ENCODE measurements at places on chromosomes 13 and 19.

GRCh38 chr13:36673352-36673751 is 468 bp upstream of the SERTM1 start:
- DNase-seq: no peak

- no peak for DNase-seq
Measured at GRCh38 chr19:41861116-41861768, 1.2 kb downstream of the RPS19 start.

DNA sequence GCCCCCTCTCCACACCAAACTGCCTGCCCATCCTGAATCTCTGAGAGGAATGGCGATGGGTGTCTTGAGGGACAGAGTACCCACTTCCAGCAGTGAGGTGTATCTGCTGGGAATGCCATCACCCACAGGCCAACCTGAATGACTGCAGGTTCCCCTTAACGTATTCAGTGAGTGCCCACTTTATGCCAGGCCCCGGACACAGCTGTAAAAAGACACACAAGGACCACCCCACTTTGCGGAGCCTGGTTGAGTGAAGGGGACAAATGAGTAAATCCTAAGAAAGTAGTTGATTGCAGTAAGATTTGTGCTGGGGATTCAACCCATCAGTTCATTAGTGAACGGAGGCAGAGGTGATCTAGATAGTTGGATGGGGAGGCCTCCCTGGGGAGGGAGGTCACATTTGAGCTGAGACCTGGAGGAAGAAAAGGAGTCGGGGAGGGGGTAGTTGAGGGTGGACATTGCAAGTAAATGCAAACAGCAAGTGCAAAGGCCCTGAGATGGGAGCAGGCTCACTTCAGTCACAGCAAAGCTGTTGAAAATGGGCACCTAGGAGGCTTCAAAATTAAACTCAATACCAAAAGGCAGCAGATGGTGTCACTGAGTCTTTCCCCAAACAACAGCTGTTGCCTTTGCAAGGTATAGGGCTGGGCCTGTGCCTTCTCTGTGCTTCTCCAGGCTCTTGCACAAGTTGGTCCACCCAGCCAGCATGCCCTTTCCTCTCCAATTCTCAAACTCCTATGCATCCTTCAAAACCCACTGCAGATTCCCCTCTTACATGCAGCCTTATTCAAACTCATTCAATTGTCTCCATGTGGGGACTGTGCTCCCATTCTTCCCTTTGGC is 4.3 kb downstream of the GDF15 start:
- no peak for DNase-seq

DNA sequence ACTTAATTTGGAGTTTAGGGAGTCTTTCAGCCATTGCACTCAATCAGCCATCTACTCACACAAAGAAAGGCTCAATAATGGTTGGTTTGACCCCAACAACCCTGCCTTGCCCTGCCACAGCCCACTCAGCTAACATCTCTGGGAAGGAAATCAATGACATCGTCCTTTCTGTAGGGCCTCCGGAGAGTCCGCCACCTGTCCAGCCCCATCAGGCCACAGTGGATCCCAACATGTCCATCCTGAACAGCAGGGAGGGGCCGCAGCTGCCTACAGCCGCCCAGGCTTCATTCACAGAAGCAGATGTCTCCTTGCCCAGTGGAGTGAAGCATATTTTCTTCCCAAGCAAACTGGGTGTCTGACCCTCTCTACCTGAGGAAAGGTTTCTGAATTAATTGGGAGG is 4.2 kb upstream of the CDX2 start:
- no peak for DNase-seq

GRCh38 chr13:84129966-84130365 is 247.7 kb upstream of the SLITRK1 start:
- no peak for DNase-seq

DNA sequence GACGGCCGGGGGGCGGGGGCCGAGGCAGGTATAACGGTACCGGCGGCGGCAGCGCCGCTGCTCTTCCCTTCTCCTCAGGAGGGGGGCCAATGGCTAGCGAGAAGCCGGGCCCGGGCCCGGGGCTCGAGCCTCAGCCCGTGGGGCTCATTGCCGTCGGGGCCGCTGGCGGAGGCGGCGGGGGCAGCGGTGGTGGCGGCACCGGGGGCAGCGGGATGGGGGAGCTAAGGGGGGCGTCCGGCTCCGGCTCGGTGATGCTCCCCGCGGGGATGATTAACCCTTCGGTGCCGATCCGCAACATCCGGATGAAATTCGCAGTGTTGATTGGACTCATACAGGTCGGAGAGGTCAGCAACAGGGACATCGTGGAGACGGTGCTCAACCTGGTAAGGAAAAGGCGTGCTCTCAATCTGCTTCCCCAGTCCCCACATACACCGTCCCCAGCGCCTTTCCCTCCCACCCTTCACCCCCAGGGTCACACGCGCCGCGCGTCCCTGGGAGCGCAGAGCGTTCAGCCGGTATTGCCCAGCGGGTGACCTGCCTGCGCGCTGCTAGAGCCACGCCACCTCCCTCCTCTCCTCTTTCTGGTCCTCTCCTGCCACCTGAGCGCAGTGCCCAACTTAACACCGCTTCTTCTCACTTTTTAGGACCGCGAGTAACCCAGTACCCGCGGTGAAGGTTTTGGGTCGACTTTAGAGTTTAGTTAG is 814 bp downstream of the NBEA start:
- DNase-seq: no peak

GRCh38 chr13:76879883-76880270 is 6.3 kb downstream of the KCTD12 start:
- no peak for DNase-seq

DNA sequence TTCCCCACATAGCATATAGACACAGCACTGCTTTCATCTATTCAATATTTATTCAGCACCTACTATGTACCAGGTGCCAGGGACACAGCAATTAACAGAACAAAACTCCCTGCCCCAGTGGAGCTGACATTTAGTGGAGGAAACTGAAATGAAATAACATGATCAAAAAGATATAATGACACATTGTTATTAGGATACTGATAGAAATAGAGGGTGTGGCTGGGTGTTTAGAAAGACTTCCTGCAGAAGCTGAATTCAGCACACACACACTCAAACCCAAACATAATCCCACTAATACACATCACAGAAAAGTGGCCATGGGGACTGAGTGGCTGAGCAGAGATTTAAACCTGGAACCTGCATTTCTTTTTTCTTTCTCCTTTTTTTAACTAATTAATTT is 3.8 kb upstream of the CDC37 start:
- no peak for DNase-seq

DNA sequence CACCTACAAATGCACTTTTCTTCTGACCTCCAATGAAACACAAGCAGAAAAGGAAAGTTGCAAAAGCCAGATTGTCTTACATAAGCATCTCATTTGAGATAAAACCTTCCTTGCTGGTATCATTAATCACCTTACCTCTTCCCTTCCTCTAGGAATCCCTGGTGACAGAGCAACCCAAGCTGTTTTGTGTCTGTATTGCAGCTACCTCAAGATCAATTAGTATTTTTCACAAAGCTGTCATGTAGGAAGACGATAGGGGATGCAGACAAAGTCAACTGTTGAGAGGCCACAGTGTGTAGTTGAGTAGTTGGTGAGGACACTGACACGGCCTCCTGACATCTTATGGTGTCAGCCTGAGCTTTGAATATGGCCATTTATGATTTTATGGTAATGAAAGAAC is 339.1 kb upstream of the SLC10A2 start:
- DNase-seq: no peak
